GM06990 (cell line): ENCODE measurements at places on chromosomes 1 and 21.

DNA sequence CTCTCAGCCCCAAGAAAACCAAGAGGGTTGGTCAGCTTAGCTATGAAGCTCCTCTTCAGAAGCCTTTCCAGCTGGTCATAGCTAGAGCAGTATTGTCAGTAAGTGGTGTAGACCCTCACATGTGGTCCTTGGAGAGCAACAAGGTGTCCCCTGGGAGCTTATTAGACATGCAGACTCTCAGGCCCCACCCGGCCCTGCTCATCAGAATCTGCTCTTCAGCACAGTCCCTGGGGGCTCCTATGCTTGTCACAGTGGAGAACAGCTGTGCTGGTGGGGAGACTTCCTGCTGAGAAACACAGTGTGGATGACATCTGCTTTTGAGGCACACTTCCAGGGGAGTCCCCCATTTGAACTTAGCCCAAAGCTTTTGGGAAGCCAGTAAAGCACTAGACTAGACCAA is 21.9 kb upstream of the NEK2 start:
- peak; percentile 73 for DNase-seq

GRCh38 chr1:117860896-117861610 is 68.4 kb downstream of the GDAP2 start:
- no peak for DNase-seq

DNA sequence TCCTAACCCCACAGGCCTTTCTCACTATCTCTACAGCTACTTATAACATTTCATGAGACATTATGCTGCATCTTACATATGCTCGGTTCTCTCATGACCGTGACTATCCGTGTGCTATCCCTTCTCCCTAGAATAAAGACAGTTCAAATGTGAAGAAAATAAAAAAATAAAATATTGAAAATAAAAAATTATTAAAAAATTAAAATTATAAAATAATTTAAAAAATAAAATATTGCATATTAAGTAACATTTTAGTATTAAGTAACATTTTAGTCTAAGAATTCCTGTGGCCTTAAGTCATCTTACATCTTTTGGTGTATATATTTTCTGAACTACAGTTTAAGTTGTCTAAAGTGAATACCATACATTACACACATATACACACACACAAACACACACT is 415.5 kb downstream of the DPYD start:
- DNase-seq: no peak

GRCh38 chr21:31543191-31543590 is 116.3 kb upstream of the SOD1 start:
- no peak for DNase-seq

DNA sequence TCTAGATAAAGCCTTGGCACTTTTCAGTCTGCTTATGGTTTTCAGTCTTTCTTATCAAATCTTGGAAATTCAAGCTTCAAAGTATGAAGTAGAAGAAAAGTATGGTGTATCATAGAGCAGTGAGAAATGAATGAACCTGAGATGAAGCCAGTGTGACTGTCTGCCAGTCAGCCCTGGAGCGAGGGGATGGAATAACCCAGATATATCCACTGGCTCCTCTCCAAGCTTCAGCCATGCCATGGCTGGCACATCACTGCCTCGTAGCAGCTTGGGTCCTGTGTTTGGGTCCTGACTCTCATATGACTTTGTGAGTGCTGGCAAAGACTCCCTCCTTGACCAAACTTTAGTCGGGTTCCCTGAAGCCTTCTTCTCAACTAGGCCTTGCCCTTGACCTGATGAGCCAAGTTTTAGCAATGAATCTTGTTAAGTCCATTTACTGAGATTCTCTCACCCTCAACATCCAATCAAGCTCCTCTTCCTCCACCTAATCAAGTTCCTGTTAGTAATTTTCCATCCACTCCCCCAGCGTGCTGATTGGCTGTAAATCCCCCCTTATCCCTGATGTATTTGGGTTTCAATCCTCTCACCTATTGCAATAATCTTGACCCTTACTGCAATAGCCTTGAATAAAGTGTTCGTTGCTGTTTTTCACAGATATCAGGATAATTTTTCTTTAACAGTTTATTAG is 62.5 kb upstream of the PRDX6 start:
- DNase-seq: no peak

DNA sequence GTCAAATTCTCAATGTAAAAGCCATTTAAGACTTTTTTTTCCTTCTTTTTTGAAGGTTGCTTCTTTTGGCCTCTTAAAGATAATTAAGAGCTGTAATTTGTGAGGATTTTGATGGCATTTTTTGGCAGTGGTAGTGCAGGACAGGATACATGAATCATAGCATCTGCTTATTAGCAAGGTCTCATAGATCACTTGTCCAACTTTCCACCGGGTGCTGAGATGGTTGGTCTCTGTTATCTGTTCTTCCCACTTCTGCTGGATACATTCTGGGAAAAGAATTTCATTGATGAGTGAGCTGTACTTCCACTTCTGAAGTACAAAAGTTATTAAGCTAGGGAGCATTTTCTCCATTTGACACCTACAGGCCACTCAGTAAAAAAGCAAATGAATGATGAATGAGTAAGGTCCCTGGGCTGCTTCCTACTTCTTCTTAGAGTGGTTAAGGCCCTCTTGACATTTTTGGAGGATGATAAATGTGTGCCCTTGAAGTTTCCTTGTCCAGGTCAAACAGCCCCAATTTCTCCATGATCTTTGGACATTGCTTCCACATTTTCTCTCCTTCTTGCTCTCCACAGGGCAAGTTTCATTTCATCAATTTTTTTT is 100.6 kb downstream of the ROR1 start:
- no peak for DNase-seq

- no peak for DNase-seq
These were observed 388.8 kb downstream of the NTNG1 start for GRCh38 chr1:107529511-107530149.

- DNase-seq: no peak
These were observed 26.6 kb upstream of the ACBD6 start for GRCh38 chr1:180528868-180529470.

DNA sequence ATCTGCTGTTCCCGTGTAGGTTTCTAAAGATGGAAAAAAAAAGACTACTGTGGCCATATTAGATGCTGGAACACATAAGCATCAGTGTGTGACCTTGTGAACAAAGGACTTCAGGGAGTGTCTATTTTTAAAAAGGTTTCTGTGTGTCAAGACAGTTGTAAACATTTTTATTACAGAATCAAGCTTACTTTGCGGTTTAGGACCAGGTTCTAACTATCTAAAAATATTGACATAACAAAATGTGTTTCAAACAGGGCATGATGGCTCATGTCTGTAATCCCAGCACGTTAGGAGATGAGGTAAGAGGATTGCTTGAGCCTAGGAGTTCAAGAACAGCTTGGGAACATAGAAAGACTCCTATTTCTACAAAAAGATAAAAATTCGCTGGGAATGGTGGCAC is 7.1 kb upstream of the DDI2 start:
- no peak for DNase-seq

DNA sequence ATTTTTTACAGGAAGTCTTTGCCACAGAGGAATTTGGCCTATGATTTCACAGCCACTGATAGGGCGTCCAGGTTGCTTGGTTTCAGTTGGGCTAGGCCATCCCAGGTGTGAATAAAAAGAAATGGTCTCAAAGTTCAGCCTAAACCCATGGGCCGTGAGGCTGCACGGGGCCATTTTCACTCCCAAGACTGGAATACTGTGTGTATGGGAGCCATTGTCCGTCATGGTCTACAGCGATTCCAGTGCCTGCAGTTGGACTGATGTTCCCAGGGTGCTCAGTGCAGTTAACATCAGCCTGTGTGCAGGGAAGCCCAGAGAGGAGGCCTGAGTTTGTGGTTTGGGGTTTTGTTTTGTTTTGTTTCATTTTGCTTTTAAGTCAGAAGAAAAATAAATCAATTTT is 133.2 kb downstream of the ADSS2 start:
- DNase-seq: no peak

DNA sequence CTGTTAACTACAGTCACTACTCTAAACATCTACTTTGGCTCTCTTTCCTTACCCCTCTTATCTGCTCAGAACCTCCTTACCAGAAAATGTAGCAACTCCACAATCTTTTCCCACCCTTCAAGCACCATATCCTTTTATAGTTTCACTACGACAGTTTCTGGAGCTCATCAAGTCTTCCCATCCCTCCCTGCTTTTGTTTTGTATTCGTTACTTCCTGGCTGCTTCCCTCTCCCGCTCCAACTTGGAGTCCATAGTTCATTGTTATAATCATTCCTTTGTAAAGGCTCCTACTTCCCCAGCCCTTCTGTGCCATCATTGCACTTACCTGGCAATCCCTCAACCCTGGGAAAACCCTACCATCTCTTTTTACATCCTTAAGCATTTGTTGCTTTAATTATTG is 18.0 kb downstream of the MPZL1 start:
- no peak for DNase-seq

DNA sequence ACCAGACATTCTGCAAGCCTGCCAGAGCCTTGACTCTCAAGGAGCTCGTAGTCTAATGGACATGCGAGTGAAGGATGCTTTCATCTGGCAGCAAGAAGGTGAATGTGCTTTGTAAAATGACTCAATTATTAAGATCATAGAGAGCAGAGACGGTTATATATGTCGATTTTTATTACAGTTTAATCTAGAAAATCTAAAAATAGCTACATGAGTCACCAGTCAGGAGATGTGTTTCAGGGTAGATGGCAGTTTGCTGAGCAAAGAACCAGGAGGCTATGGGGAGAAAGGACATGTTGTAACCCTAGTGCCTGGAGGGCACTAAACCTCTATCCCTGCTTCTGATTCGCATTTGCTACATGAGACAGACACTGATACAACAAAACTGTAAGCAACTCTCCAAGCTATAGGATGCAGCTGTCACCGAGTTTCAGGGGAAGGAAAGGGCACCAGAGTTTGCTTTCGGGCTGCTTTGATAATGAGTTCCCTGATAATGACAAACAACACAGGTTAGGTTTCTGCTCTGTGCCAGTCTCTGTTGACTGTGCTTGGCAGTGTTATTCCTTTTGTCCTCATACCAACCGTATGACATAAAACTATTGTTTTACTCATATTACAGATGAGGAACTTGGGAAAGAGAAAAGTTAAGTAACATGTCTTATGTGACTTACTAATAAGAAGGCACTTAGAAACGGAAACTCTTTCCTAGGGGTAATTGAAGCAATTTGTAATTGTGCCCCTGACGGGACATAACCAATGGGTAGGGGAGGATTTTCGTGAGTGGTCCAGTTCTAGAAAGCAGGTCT is 43.2 kb downstream of the C1orf198 start:
- DNase-seq: no peak

GRCh38 chr1:108570128-108570527 is 10.2 kb downstream of the EEIG2 start:
- DNase-seq: no peak

- DNase-seq: no peak
These were observed 685.0 kb downstream of the ADGRL2 start for GRCh38 chr1:82485591-82486369.

DNA sequence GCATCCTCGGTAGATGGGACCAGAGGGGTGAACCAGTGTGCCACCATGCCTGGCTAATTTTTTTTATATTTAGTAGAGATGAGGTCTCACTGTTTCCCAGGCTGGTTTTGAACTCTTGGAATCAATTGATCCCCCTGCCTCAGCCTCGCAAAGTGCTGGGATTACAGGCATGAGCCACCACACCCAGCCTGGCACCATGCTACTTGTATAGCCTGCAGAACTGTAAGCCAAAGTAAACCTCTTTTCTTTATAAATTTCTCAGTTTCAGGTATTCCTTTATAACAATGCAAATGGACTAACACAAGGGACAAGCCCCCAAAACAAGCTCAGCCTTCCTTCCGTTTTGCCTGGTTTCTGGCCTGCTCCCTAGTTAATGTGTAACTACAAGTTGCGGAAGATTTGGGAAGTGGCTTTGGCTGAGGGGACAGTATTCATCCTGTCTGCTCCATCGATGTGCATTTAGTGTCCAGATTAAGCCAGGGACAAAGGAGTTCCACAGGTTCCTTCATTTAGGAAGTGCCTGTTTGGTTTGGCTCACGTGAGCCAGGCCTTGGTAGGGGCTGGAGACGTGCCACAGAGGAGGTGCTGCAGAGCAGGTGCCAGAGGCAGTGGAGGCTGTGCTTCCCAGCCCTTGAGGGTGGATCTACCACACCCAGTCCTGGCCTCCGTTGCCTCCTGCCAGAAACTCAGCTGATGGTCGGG is 4.4 kb downstream of the AVPR1B start:
- DNase-seq: no peak

DNA sequence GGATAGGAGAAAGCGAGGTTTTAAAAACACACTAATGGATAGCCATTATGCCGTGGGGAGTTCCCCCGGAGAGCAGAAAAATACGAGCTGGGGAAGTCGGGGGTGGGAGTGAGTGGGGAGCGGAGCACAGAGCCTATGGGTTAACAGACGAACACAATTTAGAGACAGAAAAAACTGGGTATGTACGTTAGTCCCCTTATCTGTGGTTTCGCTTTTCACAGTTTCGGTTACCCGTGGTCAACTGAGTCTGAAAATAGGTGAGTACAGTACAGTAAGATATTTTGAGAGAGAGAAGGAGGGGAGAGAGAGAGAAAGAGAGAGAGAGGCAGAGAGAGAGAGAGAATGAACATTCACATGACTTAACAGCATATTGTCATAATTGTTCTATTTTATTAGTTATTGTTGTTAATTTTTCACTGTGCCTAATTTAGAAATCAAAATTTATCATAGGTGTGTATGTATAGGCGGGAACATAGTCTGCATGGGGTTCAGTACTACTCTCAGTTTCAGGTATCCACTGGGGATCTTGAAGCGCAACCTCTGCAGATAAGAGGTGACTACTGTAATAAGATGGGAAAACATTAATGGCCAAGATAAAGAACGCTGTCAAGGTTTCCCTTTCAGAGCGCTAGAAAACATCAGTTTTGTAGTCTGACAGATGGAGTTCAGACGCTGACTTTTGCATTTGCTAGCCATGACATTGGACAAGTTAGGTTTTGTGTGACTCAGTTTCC is 125.6 kb upstream of the LMO4 start:
- peak; percentile 48 for DNase-seq

DNA sequence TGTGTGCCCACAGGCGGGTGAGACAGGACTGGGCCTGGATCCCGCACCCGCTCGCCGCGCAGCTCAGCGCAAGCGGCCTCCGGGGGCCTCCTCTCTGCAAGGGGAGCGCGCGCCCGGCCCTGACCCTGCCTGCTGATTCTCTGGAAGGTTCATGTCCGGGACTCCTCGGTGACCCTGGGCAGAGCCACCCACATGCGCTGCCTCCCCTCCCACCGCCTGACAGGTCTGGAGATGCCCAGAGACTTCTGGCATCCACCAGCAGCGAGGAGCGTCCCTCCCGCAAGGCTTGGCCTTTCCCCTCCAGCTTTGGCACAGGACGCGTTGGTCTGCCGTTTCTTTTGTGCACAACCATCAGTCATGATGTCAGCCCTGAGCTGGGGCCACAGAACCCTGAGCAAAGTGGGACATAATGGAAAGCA is 42.0 kb upstream of the COL6A2 start:
- no peak for DNase-seq
